Naive thymus-derived CD8-positive, alpha-beta T cell (primary cell): ENCODE measurements at places on chromosomes 5 and 9. TPM values are rescaled to one million over a fixed set of nuclear protein-coding genes. Genes with fewer than 3 reads are reported as not detected.

The PDLIM7 gene
- polyA plus RNA-seq: 5.8 TPM

The PCDHB2 gene
- not detected for polyA plus RNA-seq

The GABRA6 gene
- polyA plus RNA-seq: not detected

- H3K27me3 ChIP-seq: peaks cover 25% of the 10 kb centered on the region
- H3K4me3 ChIP-seq: no peak overlapping the region
- H3K4me1 ChIP-seq: no peaks in the 10 kb centered on the region
- H3K27ac ChIP-seq: no peak overlapping the region
- DNase-seq: no peak
Observed at GRCh38 chr5:74664551-74664950, 20.5 kb upstream of the HEXB start.

DNA sequence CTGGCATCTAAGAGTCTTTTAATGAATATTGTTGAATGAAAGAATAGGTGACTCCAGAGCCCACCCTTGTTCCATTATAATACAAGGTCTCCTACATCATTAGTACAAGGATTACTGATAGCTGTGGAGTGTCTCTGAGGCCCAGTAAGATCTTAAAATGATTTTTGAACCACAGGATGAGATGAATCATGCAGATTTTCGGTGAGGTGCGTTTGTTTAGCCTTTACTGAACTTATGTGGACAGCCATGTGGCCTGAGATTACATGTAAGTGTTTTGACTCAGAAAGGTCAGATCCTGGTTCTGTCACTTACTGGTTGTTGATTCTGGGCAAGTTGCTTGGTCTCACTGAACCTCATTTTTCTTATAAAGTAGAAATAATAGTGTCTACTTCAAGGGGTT is 21.6 kb downstream of the NFX1 start:
- no peak for DNase-seq
- no peak overlapping the region for H3K27ac ChIP-seq
- H3K4me1 ChIP-seq: no peaks in the 10 kb centered on the region

The UBTD2 gene
- 4.3 TPM for polyA plus RNA-seq

DNA sequence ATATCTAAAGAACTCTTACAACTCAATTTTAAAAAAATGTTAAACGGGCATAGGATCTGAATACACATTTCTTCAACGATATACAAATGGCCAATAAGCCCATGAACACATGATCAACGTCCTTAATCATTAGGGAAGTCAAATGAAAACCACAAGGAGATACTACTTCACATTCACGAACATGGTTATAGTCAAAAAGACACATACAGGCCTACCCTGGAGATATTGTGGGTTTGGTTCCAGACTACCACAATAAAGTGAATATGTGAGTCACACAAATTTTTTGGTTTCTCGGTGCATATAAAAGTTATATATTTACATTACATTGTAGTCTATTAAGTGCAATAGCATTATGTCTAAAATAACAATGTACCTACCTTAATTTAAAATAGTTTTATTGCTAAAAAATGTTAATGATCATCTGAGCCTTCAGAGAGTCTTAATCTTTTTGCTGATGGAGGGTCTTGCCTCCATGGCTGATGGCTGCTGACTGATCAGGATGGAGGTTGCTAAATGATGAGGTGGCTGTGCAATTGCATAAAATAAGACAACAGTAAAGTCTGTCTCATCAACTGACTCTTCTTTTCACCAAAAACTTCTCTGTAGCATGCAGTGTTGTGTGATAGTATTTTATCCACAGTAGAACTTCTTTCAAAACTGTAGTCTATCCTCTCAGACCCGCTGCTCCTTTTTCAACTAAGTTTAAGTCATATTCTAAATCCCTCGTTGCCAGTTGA is 15.1 kb downstream of the AK3 start:
- no peaks in the 10 kb centered on the region for H3K27me3 ChIP-seq
- peak overlapping the region; percentile 48 for H3K27ac ChIP-seq
- no peak for DNase-seq
- H3K4me3 ChIP-seq: no peak overlapping the region
- H3K4me1 ChIP-seq: peaks cover 35% of the 10 kb centered on the region
- H3K36me3 ChIP-seq: no peaks in the 10 kb centered on the region

GRCh38 chr5:89327608-89328007 is 444.6 kb upstream of the MEF2C start:
- H3K4me3 ChIP-seq: no peak overlapping the region
- no peaks in the 10 kb centered on the region for H3K27me3 ChIP-seq
- no peak overlapping the region for H3K27ac ChIP-seq

- no peaks in the 10 kb centered on the region for H3K36me3 ChIP-seq
- DNase-seq: peak; percentile 94
- H3K4me1 ChIP-seq: peaks cover 63% of the 10 kb centered on the region
- no peaks in the 10 kb centered on the region for H3K27me3 ChIP-seq
- peak within 1 kb of the TSS; percentile 99 for H3K27ac ChIP-seq
Observed at GRCh38 chr5:83076742-83077661, at the start of the genes TMEM167A and XRCC4. Gene TMEM167A, minus strand, starts transcription at chr5:83077394. Its CDS starts 71 bp downstream, at chr5:83077323. Gene XRCC4, plus strand, starts transcription at chr5:83077547. Its CDS starts 27,373 bp downstream, at chr5:83104920.

- no peak overlapping the region for H3K4me3 ChIP-seq
- peaks cover 52% of the 10 kb centered on the region for H3K36me3 ChIP-seq
- no peak overlapping the region for H3K27ac ChIP-seq
- H3K27me3 ChIP-seq: no peaks in the 10 kb centered on the region
Observed at GRCh38 chr9:70263421-70263820, 4.6 kb downstream of the SMC5 start.

GRCh38 chr9:72185561-72185960 is 36.3 kb downstream of the GDA start:
- no peak overlapping the region for H3K27ac ChIP-seq
- peaks cover 5% of the 10 kb centered on the region for H3K27me3 ChIP-seq
- no peaks in the 10 kb centered on the region for H3K36me3 ChIP-seq
- DNase-seq: no peak

The MAMDC4 gene
- 0.14 TPM for polyA plus RNA-seq

The FCHSD1 gene
- polyA plus RNA-seq: 9.3 TPM

DNA sequence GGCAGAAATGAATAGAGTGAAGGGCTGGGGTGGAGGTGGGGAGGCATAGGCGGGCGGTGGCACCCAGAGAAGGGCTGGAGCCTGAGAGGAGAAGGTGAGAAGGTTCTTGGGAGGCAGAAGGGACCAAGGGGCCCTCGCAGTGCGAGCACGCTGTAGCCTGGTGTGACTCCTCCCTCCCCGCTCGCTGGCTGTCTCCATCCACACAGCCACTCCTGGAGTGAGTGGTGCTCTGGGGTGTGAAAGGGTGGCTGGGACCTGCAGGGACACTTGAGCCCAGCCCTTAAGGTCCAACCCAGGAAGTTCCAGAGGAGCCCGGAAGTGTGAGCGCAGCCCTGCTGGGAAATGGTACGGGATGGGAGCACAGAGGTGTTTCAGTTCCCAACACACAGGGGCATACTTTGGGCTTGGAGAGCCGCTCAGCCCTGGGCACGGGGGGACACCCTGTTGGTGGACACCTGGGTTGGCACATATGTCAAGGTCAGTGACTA is 9.3 kb upstream of the SCGB3A1 start:
- no peak for DNase-seq
- H3K27ac ChIP-seq: no peak overlapping the region
- no peak overlapping the region for H3K4me3 ChIP-seq
- H3K4me1 ChIP-seq: no peaks in the 10 kb centered on the region

The NMUR2 gene
- not detected for polyA plus RNA-seq

GRCh38 chr5:111930449-111930848 is 173.5 kb upstream of the NREP start:
- DNase-seq: no peak
- H3K4me1 ChIP-seq: no peaks in the 10 kb centered on the region
- no peak overlapping the region for H3K4me3 ChIP-seq
- H3K27ac ChIP-seq: no peak overlapping the region
- no peaks in the 10 kb centered on the region for H3K36me3 ChIP-seq

DNA sequence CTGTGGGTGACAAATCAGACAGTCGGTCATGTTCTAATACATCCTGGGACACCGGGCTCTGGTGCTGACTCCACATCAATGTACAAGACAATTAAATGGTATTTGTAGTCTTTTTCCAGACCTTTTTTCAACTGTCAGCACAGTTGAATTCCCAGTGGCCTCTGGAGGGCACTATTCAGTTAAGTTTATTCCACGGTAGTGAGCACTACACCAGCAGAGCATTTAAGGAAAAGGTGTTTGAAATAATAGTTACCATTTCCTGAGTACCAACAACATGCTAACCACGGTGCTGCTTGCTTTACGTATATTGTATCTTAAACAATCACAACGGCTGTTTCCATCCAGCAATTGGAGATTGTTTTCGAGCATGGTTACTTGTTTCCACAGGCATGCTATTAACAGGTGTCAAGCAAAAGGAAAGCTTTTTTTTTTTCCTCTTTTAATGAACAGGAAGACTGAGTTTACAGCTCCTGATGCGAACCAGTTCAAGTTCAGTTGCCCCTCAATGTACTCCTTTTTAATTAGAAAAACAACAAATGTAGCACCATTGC is 186.7 kb downstream of the PDZD2 start:
- H3K4me1 ChIP-seq: peaks cover 3% of the 10 kb centered on the region
- peak overlapping the region; percentile 83 for H3K27ac ChIP-seq
- H3K36me3 ChIP-seq: peaks cover 10% of the 10 kb centered on the region
- peak overlapping the region; percentile 58 for H3K4me3 ChIP-seq
- H3K27me3 ChIP-seq: peaks cover 7% of the 10 kb centered on the region

The IFNK gene
- polyA plus RNA-seq: not detected

DNA sequence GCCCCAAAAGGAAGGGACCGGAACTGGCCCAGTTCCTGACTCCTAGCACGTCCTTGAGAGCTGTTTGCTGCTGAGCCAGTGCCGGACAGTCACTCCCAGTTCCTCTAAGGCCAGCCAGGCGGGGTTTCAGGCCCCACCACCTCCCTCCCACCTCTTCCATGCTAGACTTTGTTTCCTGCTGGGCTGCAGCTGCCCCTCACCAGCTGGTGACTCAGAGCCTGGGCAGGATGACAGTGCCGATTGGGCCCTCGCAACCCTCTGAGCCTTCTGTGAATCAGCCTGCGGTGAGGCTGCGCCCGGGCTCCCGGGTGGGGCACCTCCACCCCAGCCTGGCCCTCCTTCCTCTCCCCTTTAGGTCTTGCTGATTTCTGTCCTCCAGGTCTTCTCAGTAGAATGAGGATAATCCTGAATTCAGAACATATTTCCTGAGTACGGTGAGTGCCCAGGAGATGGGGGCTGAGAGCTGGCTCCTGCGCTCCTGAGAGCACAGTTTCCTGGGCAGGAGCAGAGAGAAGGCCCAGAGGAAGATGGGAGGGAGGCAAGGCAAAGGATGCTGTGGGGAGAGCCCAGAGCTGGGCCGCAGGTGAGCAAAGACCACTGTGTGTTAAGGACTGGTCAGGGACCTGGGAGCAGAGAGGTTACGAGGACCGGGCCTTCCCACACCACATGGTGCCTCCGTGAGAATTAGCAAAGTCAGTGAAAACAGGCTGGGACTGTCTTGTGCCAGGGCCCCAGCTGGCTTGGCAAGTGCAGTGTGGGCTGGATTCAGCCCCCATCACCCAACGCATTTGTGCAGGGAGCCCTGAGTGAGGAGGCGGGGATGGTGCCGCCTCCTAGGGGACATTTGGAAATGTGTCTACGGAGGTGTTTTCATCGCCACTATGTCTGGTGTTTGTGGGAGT is 32.9 kb upstream of the STXBP1 start:
- H3K4me3 ChIP-seq: peak overlapping the region; percentile 67
- H3K27me3 ChIP-seq: no peaks in the 10 kb centered on the region
- no peaks in the 10 kb centered on the region for H3K36me3 ChIP-seq
- H3K4me1 ChIP-seq: peaks cover 14% of the 10 kb centered on the region
- peak; percentile 14 for DNase-seq

GRCh38 chr5:136526791-136527190 is 161.4 kb upstream of the TRPC7 start:
- H3K27ac ChIP-seq: no peak overlapping the region
- H3K27me3 ChIP-seq: peaks cover 3% of the 10 kb centered on the region
- H3K36me3 ChIP-seq: no peaks in the 10 kb centered on the region
- H3K4me3 ChIP-seq: no peak overlapping the region

DNA sequence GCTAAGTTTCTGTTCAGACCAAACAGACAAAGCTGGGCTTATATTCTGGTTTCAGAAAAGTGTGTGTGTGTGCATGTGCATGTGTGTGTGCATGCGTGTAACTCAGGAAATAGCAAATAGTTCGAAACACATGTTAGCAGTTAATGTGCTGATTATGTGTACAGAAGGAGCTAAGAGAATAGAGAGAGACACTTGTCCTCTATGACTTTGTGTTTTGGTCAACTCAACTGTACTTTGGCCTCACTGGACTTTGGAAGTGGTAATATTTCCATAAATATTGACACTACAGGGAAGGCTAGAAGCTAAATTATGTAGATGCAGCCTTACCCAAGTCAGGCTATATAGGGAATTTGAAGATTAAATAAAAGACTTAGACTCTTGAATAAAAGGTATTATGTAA is 155.5 kb downstream of the RAB3C start:
- H3K4me3 ChIP-seq: no peak overlapping the region
- peaks cover 2% of the 10 kb centered on the region for H3K27me3 ChIP-seq
- H3K36me3 ChIP-seq: no peaks in the 10 kb centered on the region
- no peak overlapping the region for H3K27ac ChIP-seq

DNA sequence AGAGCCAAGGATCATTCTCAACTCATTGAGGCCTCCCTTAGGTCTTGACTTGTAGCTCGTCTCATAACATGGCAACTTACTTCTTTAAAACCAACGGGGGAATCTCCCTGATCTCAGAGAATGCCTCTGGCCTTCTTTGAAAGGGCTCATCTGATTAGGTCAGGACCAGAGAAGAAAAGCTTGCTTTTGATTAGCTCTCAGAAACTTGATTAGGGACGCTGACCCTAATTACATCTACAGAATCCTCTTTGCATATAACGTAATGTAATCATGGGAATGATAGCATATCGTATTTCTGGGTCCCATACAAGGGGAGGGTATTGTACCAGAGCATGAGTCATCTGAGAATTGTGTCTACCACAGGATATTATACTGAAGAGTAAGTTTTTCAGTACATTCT is 125.1 kb upstream of the SH3GL2 start:
- no peaks in the 10 kb centered on the region for H3K36me3 ChIP-seq
- no peak overlapping the region for H3K4me3 ChIP-seq
- H3K27ac ChIP-seq: no peak overlapping the region
- no peaks in the 10 kb centered on the region for H3K4me1 ChIP-seq
- DNase-seq: no peak

The CDX1 gene
- polyA plus RNA-seq: not detected

GRCh38 chr5:148746826-148747535 is 79.4 kb upstream of the ADRB2 start:
- H3K27me3 ChIP-seq: peaks cover 3% of the 10 kb centered on the region
- DNase-seq: no peak
- no peak overlapping the region for H3K4me3 ChIP-seq
- H3K27ac ChIP-seq: no peak overlapping the region
- no peaks in the 10 kb centered on the region for H3K4me1 ChIP-seq
- no peaks in the 10 kb centered on the region for H3K36me3 ChIP-seq

GRCh38 chr5:56840597-56840996 is 25.2 kb downstream of the MAP3K1 start:
- no peak for DNase-seq
- H3K36me3 ChIP-seq: peaks cover 6% of the 10 kb centered on the region
- H3K4me3 ChIP-seq: no peak overlapping the region
- H3K27ac ChIP-seq: peak overlapping the region; percentile 72

DNA sequence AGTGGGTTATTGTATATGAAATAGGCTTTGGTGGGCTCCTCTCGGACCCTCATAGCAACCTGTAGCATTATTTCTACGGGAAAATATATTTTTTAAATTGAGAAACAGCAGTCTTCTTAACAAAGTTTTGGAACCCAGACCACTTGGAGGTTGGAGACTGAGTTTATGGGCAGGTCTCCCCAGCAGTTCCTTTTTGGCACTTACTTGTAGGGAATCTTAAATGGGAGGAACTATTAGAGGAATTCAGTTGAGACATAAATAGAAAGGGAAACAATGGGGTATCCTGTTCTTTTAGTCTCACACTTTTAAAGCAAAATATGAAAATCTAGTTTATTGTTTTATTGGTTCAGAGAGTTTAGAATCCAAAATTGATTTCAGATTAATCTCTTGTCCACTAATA is 111.5 kb downstream of the TRIO start:
- peaks cover 25% of the 10 kb centered on the region for H3K4me1 ChIP-seq
- no peak for DNase-seq
- no peak overlapping the region for H3K27ac ChIP-seq
- H3K27me3 ChIP-seq: no peaks in the 10 kb centered on the region

The PCDHGB1 gene
- polyA plus RNA-seq: not detected

The CDHR2 gene
- polyA plus RNA-seq: not detected

The OR1J2 gene
- not detected for polyA plus RNA-seq

The OR2K2 gene
- polyA plus RNA-seq: not detected
